D341Med (cell line): ENCODE measurements at places on chromosomes 7 and 10.

- DNase-seq: no peak
Measured at GRCh38 chr10:6247041-6247712, 44.4 kb downstream of the PFKFB3 start.

- no peak for DNase-seq
Measured at GRCh38 chr10:68138526-68138925, 29.2 kb downstream of the MYPN start.

GRCh38 chr10:132309879-132310591 is 2.3 kb upstream of the STK32C start:
- DNase-seq: no peak

- DNase-seq: no peak
Measured at GRCh38 chr10:43846187-43846680, 197.6 kb upstream of the ZNF32 start.

- no peak for DNase-seq
Measured at GRCh38 chr10:121574519-121575166, 23.6 kb downstream of the FGFR2 start.

DNA sequence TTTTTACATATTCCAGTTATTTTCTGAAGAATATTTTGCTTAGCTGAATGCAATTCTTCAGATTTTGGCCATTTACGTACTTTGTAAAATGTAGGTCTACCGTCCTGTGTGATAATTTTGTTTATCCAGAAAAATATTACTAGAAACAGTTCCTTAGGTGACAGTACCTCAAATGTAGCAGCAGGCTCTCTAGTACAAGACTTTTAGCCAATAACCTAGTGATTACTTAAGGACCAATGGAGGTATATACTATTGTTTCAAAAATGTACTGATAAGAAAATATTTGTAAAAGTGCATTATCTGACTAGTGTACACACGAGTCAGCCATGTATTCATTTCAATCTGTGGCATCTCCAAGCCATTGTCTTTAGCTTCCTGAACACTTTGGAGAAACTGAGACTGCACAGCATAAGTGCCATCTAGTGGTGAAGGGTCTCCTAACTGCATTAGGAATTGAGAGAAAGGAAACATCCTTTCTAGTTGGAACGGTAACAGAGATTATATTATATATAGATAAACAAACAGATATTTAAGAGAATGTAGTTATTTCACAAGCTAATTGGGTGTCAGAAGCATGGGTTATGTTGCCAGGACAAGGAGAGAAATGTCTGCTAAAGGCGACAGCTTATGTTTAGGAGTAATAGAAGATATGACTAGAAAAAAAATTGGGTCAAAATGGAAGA is 23.7 kb downstream of the RTKN2 start:
- DNase-seq: peak; percentile 18

DNA sequence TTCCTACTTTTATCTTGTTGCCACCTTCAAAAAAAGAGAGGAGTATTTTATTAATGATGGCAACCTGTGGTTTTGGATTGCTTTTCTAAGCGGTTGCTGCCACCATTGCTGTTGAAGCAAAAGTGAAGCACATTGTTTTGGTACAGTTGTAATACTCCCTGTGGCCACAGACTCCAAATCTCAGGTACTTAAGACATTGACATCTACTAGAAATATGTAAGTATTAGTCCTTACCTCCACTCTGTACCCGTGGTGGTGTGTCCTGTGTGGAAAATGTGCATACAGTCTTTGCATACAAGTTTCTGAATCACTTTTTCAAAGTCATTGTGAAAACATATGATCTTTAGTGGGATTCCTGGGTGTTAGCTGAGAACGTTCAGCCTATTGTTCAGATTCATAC is 85.7 kb downstream of the ANLN start:
- no peak for DNase-seq

DNA sequence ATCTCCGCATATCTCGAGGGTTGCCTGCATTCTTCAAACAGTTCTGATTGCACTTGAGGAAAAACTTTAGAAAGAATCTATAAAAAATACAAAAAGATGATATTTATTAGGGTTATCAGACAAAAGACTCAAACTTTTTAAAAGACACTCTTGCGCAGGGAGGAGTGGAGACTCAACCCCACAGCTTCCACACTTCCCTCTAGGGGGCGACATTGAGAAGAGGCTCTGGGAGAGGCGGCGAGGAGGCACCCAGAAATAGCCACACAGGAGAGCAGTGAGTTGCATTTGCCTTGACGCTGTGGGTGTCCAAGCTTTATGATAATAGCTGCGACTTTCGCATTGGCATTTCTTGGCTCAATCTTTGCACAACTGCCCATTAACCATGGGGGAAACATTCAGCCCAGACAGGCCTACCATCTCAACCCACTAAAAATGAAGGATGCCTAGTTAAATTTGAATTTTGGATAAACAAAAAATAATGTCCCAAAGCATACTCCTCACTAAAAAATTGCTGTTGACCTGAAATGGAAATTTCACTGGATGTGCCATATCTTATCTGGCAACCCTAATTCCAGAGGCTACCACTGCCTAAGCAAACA is 86.2 kb downstream of the EBF3 start:
- DNase-seq: no peak

DNA sequence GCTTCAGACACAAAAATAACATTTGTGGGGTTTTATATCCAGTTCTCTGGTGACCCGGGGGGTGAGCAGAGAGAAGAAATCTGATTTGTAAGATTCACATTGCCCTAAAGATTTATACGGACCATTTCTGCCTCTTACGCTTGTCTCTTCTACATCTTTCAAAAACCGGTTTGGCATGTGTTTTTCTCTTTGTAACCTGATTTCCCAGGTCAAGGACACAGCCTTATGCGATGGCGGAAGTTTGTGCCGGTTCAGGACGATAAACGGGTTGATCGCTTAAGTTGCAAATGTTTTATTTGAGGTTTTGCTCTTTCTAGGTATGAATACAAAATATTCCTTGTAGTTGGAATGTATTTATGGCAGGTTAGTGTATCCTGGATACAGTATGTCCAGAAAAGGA is 61.6 kb upstream of the SH2B2 start:
- DNase-seq: no peak

DNA sequence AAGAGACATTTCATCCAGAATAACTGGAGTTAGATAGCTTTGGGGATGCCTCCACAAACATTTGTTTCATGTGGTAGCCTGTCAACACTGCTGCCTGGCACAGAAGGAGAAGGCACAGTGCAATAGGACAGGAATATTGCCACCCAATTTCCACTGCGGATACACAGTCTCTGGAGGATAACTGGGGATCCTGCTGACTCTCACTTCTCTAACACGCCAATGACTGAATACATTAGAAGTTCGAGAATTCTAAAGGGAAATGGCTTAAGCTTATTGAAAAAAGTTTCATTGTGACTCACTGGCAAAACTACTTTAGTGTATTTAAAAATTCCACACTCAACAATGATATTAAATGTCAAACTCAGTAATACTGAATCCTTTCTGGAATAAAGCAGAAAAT is 12.9 kb downstream of the ARL3 start:
- no peak for DNase-seq

DNA sequence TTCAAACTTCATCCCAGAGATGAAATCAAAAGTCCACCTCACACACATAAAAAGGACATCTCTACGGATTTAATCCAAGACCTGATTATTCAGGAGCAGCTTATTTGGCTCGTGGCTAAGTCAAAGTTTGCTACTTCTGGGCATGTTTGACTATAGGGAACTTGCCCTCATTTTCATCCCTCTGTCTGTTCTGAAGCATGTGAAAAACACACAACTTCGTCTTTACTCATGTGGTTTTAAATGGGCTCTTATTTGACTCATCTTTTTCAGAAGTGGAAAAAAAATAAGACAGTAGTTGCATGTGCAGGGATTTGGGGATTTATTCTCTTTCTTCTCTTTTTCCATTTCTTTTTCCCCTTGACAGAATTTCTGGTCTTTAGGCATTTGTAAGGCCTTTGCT is 295.9 kb downstream of the TFEC start:
- no peak for DNase-seq

DNA sequence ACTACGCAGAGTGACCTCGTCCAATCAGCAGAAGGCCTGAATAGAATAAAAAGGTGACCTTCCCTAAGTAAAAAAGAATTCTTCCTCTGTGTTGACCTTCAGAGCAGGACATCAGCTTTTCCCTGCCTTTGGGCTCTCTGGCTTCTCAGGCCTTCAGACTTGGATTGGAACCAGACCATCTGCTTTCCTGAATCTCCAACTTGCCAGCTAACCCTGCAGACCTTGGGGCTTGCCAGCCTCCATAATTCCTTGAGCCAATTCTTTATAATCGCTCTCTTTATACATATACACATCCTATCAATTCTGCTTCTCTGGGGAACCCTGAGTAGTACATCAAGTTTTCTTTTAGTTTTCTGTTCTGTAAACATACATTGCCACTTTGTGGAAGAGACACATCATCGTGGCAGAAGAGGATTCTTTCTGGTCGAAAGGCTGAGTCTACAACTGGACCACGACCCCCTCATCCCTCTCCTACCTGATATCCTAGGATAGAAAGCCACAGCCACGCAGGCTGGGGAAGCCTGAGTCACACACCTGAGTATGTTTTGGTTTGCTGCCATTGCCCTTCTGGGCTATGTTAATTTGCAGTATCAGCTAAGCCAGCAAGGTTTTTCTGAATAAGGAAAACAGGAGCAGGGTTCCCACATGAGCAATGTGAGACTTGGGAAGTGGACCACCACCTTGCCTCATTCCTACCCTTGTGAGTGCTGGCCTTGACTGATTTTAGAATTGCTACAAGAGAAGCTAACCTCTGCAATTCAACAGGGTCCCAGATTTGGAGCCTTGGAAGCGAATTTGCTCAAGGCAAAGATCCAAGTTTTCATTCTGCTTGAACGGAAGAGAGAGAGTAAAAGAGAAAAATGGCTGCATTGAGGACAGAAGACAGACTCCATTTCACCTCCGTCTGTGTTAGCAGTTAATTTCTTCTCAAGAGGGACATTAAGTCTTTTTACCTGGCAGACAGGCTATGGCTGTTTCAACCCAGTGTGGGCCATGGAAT is 445.2 kb upstream of the FZD8 start:
- DNase-seq: no peak

- no peak for DNase-seq
Measured at GRCh38 chr10:75355706-75356105, 45.9 kb downstream of the ZNF503 start.

- DNase-seq: no peak
Measured at GRCh38 chr10:18113881-18114280, 26.3 kb upstream of the CACNB2 start.

- DNase-seq: no peak
Measured at GRCh38 chr7:44235582-44236332, 35.0 kb downstream of the YKT6 start.

- peak; percentile 42 for DNase-seq
Measured at GRCh38 chr7:108452707-108453106, 3.5 kb downstream of the NRCAM start.

DNA sequence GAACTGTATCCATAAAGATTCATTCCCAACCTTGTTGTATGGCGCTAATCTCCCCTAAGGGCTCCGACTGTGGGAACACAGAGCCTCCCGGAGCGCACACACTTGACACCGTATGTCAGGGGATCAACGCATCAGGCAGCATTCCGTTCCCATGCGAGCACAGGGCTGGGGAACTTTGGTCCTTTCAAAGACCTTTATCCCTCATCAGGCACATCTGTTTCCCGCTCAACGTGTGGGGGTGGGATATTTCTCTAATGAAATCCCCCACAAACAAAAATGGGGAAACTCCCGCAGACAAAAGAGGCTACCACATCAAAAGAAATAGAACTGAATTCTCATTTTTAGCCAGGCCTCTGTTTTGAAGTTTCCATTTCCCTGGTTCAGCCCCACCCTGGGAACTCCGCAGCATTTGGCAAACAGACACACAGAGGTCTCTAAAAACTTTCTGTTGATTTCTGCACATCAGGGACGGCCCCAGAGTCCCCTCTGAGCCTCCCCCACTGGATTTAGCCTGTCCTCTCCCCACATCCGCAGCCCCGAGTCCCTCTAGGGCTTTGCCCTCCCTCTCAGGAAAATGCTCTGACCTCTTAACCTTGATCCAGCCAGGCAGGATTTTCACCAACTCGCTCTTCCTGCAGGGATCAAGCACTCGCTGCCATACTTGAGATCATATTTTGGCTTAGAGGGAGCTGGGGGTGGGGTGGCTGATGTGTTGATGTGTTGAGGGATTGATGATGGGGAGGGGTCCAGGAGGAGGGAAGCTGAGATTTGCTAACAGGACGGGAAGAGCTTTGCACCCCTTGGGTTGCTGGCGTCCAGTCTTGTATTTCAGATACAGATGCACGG is 6.6 kb downstream of the CPA5 start:
- no peak for DNase-seq

DNA sequence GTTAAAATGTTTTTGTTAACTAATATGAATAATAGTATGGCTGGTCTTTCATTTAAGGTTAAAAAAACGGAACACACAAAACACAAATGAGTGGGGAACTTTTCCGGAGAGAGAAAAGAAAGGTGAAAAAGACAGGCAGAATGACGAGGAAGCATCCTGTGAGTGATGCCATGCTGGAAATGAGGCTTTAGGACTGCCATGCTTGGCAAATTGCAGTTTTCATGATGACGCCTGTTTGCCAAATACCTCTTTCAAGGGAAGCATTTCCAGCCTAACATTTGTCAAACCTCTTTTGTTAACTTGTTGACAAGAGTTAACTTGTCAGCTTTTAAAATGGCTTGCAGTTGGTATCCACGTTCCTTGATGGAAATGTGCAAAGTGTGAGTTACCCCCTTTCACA is 127.5 kb downstream of the RSU1 start:
- no peak for DNase-seq

- peak; percentile 23 for DNase-seq
Measured at GRCh38 chr7:150341263-150342120, at the start of gene RARRES2. Gene RARRES2 (minus strand): TSS chr7:150341629. CDS start chr7:150340609, 1,020 bp downstream.

DNA sequence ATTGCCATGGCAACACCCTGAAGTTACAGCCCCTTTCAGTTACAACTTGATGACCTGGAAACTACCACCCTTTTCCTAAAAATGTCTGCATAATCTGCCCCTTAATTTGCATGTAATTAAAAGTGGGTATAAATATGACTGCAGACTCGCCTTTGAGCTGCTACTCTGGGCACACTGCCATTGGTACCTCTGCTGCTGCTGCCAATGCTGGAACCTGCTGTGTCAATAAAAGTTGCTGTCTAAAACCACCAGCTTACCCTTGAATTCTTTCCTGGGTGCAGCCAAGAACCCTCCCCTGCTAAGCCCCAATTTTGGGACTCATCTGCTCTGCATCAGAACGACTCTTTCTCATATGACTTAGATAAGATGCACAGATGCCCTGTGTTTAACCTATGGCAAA is 10.2 kb upstream of the FRA10AC1 start:
- DNase-seq: no peak

DNA sequence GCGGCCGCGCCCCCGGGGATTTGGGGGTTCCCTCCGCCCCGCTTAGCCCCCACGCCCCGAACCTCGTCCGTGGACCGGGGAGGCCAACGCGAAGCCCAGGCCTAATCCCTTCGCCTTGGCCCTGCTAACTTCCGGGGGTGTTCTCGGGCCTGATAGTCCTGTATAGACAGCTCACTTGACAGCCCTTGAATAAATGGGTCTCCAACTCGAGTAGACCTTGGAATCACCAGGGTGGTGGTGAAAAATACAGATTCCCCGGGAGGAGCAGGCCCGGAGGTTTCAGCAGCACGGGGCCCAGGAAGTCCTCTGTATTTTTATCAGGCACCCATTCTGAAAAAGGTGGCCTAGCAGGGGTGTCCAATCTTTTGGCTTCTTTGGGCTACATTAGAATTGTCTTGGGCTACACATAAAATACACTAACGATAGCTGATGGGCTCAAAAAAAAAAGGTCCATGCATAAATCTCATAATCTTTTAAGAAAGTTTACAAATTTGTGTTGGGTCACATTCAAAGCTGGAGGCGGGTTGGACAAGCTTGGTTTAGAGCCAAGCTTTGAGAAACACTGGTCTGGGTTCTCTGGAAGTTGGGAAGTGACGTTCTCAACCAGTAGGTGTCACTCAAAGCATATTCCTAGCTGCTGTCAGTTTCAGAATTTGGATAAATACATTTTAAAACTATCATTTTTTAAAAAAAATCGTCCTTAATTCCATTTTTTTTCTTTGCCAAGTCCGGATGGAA is 221.7 kb downstream of the PHTF2 start:
- DNase-seq: peak; percentile 65
